ENCODE measurements at places on chromosomes 2 and 18.

DNA sequence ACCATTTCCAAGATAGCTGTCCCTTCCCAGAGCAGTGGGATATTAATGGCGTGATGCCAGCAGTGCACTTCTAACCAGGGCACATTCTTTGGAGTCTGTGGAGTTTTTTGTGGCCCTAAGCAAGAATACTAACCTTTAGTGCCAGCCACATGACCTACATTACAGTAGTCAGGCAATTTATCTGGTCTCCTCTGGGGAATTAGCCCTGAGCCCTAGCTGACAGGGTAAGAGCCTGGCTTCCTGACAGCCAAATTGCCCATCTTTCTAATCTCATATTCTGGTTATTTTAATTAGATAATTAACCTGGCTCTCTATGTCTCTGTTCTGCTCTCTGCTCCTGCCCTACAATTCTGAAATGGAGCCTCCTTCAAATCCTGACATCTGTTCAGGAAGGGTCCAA is 5.2 kb downstream of the PFN4 start:
- no peak for DNase-seq

GRCh38 chr2:189045836-189046235 is 71.7 kb downstream of the COL3A1 start:
- DNase-seq, result no peak

DNA sequence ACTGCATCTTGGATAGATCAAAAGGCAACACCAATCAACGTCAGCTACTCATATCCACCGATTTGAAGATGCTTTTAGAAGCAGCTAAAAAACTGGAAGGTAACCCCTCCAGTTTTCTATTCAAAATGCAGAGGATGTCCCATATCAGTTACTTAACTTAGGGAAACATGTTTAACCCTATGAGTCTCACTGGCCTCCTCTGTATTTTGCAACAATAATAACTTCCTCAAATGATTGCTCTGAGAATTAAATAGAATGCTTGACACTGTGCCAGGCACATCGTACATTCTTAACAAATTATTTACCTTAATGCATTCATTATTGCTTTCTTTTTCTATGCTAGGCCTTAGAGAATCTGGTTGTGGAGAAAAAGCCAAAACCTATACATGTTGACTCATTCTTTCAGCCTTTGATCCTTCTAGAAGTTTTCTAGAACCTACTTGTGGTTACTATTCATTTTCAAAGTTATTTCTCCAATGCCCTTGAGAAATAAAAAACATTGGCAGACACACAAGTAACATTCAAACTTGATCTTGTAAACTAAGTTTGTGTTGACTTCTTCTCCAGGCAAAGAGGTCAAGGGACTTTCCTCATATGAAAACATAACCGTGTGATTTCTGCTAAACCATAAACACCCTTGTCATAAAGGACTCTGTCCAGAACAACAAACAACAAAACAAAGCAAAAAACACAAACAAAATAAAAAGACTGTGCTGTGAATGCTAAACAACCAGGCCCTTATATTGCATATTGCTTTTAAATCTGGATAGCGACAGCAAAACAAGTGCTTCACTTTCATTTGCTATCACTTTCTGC is 4.6 kb downstream of the DOCK10 start:
- DNase-seq, result no peak

GRCh38 chr18:12391487-12392165 is 14.6 kb upstream of the AFG3L2 start:
- peak; percentile 81 for DNase-seq

DNA sequence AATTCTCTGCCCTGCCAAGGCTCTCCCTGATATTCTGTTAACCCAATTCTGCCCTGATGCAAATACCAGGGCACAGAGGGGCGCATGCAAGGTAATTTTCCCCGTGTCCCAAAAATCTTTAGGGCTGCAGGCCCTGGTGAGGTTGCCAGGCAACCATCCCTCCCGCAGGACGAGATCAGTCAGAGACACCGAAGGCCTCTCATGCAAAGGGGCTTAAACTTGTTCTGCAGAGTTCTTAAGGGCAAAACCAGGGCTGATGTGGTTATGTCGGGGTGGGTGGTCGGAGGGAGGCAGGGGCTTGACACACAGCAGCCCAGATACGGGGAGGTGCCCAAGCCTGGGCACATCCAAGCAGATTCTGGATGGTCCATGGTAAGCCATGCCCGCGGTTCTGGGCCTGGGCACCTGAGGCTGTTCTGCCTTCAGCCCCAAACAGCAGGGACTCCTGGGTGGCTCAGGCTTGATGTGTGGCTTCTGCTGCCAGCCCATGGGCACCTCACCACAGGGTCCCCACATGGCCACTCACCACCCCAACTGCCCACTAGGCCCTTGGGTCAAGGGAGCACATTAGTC is 27.2 kb downstream of the STEAP3 start:
- DNase-seq, result no peak

DNA sequence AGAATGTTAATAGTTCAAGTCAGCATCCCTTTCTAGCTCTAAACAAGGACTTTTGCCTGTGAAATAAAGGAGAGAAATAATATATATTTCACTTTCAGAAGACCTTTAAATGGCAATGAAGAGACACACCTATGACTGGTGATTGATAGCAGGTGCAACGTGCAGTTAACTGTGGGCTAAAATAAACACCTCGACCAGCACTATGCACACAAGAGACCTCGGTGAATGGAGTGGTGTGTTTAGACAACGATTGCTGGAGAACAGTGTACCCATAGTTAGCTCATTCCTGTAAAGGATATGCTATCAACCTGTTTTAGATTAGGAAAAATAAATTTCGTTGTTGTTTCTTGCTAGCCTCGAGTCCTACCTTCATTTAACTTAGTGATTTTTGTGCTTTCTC is 143.4 kb downstream of the NR4A2 start:
- DNase-seq, result peak; percentile 63

GRCh38 chr2:133266041-133266925 is 302.0 kb downstream of the NCKAP5 start:
- no peak for DNase-seq

DNA sequence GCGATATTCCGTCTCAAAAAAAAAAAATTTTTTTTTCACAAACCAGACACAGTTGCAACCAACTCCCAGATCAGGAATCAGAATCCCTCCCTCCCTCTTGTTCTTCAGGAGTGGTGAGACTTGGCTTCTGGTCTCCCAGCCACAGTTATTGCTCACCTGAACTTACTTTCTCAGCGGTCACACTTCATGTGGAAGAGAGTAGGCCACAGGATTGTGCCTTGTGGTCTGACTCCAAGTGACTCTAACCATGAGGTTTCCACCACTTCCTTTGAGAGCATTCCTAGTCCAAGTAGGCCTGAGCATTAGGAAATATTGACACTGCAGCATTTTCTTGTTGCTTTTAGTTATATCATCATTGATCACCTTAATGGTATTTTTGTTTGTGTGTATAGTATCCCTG is 12.1 kb downstream of the FMNL2 start:
- DNase-seq, result no peak

DNA sequence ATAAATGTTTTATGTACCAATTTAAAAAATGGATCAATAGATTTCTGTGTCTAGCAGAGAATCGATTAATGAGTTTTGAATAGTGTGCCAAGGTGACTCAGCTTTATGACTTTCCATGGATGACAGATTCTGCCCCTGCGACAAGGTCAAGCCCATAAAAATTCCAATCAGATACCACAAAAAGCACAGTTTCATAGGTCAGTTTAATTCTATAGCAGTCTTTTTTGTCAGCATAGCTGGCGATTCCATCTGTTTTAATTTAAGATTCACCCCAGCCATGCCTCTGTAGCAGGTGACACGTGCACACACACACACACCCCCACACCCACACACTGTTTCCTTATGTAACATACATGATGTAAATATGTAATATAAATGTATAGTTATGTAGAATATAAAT is 28.9 kb downstream of the RAB31 start:
- no peak for DNase-seq

DNA sequence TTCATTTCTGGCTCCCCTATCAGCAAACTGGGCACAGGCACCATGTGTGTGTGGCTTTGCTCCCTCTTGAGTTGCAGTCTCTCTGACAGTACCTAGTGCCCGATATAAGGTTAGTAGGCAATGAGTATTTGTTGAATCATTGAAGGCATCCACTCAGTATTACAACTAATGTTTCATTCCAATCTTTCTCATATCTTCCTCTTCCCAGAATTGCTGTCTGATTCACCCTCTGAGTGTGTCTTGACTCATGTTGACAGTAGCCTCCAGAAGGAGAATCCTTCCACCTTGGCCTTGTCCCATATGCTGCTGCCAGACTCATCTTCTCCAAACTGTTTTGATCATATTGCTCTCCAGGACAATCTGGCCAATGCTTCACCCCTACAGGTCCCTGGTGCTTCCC is 202.5 kb downstream of the LRRTM1 start:
- DNase-seq, result no peak
